ENCODE measurements at places on chromosomes 11 and 22.
A peak's percentile ranks its signal among the peaks of the same experiment; 100 is the strongest.

GRCh38 chr11:64762277-64762673 is 2.5 kb upstream of the PYGM start:
- DNase-seq: peak; percentile 4

DNA sequence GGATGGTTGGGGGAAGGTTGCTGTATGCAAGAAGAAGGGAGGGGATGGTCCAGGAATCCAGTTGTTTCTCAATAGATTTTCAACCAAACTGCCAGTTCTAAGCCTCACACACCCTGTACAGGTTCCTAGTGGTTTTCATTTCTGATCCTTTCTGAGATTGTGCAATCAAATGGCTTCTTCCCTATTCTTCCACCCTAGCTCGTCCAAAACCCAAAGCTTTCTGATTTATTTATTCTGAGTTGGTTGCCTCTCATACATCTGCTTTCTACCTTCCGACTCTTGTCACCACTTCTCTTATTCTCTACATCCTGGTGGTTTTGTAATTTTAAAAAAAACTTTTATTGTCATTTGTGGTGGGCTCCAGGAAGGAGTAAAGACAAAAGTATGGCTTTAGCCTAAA is 12.6 kb downstream of the OR5A2 start:
- no peak for DNase-seq

DNA sequence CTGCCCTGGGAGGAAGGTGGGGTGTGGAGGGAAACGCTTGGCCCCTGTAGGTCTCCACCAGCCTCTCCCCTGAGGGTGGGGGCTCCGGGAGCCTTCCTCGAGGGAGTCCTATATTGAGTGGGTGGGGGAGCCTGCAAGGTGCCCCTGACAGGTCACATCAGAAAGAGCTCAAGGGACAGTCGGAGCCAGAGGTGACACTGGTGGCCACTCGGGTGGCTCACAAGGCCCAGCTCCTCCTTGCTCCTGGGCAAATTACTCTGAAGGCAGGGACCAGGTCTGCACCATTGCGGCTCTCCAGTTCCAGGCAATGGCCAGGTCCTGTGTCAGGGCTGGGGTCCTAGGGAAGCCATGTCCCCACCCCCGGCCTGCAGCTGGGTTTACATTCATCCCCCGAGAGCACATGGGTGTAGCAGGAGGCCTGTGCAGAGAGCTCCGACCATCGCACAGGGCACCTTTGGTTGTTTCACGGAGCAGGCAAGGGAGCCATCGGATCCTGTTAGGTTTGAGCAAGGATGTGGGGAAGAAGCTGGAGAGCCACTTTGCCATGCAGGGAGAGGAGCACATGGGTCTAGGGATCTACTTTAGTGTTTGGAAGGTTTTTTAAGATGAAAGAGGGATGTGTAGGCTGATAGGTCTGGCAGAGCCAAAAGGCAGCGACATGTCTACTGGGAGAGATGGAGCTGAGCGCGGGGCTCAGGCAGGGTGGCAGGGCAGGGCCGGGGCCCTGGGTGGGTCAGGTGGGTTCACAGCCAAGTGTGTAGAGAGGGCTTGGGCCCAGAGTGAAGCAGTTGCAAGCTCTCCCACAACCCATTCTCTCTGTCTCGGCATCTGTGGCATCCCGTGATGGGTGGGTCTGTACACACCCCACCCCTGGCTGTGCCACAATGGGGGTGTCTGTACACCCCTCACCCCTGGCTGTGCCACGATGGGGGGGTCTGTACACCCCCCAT is 14.8 kb downstream of the CCND1 start:
- no peak for DNase-seq

- DNase-seq: no peak
Observed at GRCh38 chr11:102459393-102459792, 6.8 kb upstream of the TMEM123 start.

DNA sequence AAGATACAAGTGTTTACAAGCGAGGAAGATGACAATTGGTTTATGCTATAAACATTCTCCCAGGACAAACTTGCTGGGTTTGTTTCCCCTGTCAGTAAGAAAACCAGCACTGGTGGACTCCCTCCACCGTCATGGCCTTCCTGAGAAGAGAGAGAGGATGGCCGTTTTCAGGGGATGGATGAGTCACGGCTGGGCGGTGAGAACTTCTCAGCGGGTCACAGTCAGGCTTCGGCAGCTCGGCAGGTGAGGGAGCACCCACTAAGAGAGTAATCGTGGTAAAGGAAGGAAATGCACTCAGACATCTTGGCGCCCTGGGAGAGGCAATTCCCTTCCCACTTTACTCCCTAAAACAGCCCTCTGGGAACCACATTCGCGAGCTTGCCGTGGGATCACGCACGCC is 83.9 kb downstream of the NCAM1 start:
- no peak for DNase-seq

DNA sequence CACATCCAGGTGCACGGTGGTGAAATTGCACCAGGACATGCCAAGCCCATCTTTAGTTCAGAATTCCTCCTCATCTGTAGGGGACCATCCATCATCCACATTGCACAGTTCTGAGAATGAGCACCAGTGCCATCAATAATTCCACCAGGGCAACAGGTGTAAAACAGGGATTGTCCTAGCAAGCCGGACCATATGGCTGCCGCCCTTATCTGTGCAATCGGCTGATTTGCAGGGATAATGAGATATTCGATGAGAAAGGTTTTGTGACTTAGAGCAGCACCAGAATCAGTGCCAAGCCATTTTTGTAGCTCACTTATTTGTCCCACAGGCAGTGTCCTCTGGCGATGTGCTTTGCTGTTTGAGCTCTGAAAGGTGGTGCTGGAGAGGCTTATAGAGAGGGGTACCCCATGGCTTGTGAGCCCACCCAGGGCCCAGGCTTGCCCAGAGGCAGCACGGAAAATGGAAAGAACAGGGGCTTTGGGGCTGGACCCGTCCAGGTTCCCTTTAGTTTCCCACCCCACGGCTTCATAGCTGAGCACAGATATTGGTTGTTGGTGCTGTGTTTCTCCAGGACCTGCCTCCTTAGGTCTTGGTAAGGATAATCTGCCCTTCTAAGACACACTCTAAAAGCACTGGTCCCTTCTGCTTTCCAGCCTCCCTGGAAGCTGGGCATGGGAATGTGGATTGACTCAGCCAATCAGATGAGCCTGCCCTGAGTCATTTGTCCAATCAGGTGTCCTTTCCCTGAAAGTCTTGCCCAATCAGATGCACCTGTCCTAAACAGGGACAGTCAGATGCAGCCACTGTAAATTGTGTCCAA is 84.0 kb upstream of the SHANK2 start:
- no peak for DNase-seq
